ENCODE measurements at places on chromosomes 3 and 15.

DNA sequence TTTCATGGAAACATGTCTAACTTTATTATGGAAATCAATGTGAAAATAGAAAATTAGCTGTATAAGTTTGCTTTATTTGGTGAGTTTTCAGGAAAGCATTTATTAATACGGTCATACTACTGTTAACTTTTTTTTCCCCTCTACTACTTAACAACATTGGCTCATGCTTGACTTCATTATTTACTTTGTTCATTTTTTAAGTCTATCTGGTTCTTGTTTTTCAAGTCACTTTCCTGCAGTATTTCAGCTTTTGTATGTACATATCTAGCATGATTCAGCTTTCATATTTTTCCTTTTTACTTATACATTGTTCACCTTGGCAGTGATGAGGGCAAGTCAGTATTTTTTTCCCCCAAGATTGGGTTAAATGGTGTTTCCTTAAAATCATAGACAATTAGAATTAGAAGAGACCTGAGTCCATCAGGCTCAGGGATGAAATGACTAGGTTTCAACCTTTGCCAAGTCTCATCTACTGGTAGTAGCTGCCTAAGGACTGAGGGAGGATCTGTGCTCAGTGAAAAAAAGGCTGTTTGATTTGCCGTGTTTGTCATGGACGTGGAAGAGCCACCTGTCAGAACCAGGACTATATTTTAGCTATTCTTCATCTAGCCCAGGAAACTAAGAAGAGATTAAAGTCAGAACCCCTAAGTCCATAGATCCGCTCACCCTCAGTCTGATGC, 15.4 kb downstream of the TMOD3 start:
- no peak for DNase-seq

GRCh38 chr15:60508442-60508841, 29.5 kb upstream of the ICE2 start:
- no peak for DNase-seq

GRCh38 chr3:65871305-65872141, 167.2 kb downstream of the MAGI1 start:
- no peak for DNase-seq

- DNase-seq: no peak
These were observed 88.3 kb downstream of the ITPR1 start for GRCh38 chr3:4581498-4581897.

DNA sequence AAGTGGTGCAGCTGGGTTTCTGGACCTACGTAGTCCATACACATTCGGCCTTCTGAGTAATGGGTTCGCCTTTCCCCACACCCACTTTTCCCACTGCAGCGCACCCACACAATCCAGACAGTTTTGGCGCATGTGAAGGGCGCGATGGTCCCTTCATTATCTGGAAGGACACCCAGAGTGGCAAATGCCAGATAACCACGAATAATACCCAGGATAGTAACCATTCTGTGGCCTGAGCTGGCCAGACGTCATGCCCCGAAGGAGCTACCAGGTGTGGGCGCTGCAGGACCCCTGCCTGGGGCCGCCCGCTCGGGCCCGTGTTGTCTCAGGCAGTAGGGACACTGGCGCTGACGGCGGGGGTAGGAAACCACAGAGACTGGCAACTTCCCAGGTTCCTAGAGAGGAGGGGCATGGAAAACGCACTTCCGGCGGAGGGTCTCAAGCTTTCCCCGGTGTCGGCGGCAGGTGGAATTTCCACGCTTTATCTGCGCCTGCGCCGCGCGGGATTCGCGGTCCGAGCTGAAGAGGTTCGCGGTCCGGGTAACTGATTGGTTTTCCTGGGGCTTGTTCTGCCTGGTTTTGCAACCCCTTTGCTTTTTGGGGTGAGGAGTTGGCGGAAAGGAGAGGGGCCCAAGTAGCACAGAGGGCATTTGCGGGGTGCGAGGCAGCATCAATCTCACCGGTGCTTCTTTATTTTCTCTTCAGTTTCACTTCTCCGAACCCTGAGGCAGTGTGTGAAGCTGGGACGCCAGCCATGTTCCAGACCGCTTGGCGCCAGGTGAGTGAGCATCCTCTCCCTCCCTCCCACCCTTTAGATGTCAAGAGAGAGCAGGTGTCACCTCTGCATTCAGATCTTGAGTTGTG, at the start of gene ZNF620:
TSS of gene ZNF620 (plus strand) at position 441 of the 864 bp plus-strand sequence. CDS start at position 755, 314 bp downstream.
- peak; percentile 74 for DNase-seq

DNA sequence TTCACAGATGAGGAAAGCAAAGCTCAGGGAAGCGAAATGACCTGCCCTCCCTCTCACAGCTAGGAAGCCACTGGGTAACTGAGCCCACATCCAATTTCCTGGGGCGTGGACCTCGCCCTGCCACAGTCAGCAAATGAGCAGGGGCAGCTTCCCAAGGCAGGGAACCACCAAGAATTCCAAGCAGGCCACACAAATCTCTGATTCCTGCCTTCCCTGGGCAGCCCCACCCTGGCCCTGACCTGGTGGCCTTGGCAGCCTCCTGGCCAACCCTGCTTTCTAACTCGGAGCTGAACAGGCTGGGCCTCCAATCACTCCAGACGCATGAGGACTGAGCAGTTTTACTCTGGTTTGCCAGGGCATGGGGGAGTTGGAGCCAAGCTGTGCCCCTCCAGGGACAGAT, 203.7 kb upstream of the TLE3 start:
- no peak for DNase-seq

DNA sequence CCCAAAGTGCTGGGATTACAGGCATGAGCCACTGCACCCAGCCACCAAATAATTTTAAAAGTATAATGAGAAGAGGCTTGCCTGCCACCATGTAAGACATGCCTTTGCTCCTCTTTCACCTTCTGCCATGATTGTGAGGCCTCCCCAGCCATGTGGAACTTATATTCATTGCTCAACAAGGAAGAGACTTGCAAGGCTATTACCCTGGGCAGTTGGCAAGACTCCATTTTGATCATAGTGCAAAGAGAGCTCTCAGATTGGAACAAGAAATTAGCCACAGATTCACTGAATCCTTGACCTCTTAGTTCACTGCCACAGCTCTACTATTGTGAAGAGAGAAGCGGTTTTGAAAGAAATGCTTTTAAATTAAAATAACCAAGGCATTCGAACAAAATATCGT, 6.1 kb downstream of the SCAP start:
- DNase-seq: no peak

DNA sequence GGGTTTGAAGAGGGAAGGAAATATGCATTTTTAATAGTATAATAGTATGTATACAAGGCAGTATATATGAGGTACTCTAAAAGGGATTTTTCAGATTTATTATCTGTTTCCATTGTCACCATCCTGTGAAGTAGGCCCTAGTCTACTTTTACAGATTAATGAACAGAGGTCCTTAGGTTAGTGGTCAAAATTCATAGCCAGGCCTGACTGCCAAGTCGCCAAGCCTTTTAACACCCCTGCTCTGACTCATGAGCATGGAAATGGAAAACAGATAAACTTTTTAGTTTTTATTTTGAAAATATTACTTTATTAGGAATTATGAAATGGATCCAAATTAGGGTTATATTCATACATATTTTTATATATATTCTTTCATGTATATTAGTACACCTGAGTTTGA, 146.9 kb downstream of the BBX start:
- DNase-seq: no peak

Measured in GM06990 (cell line).